NCI-H526 (cell line): ENCODE measurements at places on chromosomes 4 and X.

DNA sequence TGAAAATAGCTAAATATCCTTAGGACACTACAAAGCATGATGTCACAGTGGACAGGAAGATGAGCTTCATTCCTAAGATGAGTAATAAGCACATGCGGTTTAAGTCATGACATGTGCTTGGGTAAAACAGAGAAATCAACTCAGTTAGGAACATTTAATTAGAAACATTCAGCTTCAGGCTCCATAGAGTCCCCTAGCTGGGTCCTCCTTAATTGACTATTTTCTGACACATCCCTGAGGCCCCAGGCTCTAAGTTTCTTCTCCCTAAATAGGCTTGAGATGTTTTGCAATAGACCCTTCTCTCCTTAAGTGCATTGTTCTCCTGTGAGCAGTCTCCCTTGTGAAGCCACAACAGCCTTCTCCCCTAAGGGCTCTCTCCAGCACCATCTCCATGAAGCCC, 70.4 kb upstream of the ANXA3 start:
- DNase-seq, result no peak

DNA sequence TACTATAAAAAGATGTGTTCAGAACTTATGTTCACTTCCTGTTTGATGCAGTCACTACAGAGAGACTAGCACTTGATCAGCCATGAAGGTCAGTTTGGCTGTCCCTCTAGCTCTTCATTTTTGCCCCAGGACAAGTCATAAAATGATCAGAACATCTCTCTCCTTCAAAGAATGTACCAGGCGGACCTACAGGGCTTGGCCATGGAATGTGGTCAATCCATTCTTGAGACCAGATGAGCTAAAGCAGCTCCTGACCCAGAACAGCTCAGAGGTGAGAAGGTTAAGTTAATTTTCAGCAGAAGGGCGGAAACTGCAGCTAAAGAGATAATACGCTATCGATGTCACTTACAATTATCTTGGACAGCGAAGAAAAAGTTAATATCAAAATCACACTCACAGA, 49.2 kb upstream of the TAB3 start:
- DNase-seq, result no peak

- DNase-seq, result no peak
Measured at GRCh38 chrX:28498658-28499057, 88.6 kb upstream of the IL1RAPL1 start.

GRCh38 chr4:181418496-181418895, 824.7 kb upstream of the TENM3 start:
- DNase-seq, result no peak

DNA sequence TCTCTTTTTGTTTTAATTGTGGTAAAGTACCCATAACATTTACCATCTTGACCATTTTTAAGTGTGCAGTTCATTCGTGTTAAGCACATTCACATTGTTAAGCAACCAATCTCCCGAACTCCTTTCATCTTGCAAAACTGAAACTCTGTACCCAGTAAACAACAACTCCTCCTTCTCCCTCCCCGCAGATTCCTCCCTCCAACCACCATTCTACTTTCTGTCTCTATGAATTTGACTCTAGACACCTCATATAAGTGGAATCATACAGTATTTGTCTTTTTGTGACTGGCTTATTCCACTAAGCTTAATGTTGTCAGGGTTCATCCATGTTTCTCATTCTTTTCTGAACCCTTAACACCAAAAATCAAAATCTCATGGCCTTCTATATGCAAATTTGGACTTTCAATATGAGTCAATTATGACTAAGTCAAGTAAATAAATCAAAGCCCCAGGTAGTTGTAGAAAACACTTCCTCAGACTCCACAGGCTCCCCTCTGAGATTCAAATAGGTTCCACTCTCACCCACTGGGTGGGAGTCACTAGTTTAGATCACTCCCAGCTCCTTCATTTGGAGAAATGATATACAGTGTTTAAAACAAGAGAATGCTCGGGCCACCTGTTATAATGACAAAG, 9.8 kb upstream of the RTL5 start:
- no peak for DNase-seq

DNA sequence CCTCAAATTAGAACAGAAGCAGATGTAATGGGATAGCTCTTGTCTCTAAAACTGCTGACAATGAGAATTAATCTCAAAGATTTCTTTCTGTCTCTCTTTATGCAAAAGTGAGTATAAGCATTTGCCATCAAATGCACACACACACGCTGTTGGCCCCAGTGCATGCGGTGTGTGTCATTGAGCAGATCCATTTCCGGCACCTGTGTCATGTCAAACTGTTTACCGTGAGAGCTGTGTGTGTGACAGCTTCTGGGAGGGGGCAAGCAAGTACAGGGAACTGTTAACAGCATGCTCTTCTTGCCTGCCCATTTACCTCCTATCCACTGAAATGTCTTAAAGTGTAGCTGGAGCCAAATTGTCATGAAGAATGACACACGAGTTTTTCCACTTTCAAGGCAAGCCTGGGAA, 297.9 kb upstream of the FAT4 start:
- DNase-seq, result no peak

GRCh38 chr4:157803845-157804521, 368.8 kb downstream of the GASK1B start:
- peak; percentile 38 for DNase-seq

DNA sequence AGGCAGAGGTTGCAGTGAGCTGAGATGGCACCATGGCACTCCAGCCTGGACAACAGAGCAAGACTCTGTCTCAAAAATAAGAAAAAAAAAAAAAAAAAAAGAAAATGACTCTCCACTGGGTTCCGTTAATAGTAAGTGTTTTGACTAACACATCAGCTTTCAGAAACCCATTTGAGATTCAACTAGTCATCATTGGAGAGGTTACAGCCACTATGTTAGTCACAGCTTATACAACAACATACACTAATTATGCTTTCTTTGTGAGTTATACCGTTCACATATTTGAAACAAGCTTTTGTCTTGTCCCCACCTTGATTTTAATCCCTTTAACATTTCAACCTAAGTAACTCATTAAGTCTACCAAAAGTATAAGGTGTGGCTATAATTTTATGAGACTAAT, 48.2 kb downstream of the HADH start:
- DNase-seq, result no peak
